Gastroesophageal sphincter (tissue), 4 donors: ENCODE measurements at places on chromosomes 2 and 18.

DNA sequence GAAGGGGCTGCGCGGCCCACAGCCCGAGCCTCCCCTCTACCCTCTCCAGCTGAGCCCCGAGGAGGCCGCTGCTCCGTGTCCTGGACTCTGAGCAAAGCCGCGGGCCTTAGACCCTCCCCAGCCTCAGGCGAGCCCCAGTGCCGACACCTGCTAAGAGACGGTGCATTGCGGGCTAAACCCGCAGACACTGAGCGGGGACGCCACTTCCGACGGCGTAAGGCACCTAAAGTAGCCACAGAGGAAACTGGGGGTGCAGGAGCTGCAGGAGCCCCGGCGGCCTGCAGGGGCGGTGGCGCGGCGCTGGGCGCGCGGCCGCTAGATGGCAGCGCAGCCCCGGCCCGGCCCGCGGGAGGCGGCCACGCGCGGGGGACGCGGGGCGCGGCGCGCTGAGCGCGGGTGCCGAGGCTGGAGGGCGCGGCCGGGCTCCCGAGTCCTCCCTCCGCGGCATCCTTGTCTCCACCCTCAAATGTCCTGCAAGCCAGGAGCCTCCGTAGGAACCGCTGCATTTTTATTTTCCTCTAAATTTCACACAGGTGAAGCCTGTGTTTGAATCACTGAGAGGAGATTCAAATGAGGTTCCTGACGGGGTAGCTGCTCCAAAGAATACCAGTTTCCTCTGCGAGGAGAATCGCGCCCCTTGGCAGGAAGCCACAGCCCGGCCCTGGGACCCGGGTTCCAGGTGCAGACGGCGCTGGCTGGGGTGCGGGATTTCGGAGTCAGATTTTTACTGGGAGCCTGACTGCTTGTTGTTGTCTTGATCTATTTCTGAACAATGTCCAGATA lies 650.5 kb downstream of the GALR1 start:
- ATAC-seq, result peak; percentile 88

- no peak for ATAC-seq
These were observed 207.1 kb downstream of the ACKR3 start for GRCh38 chr2:236776695-236777251.

- ATAC-seq, result peak; percentile 71
These were observed 919 bp upstream of the CYP1B1 start for GRCh38 chr2:38076710-38077430.

- ATAC-seq, result no peak
These were observed 23.6 kb downstream of the COX7A2L start for GRCh38 chr2:42337356-42337820.

DNA sequence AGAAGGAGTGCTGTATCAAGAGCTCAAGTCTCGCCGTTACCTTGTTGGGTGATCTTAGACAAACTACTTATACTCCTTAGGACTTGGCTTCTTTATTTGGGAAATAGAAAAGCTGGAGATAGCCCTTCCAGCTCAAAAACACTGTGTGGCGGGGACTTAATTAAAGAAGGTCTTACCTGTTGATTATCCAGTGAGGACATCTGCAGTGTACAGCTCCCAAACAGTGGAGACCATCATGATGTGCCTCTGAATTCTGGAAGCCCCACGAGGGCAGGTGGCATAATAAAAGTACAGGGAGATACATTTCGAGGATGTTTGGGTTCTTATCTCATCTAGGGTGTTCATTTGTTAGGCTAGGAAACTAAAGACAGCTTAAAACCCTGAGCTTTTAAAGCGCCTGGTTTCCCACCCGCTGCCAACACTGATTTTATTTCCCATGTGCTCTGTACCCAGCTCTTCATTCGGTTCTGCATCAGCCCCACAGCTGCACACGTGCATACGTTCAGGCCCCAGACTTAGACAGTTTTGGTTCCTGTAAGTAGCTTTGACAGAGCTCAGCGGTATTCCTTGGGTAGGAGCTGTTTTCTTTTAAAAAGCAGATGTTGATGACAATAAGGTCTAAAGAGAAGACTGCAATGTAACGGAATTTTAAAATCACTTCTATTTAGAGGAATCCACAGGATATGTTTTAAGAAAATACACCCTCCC lies 80.5 kb upstream of the SIX2 start:
- ATAC-seq, result no peak

- ATAC-seq, result no peak
These were observed 602.8 kb upstream of the SOX11 start for GRCh38 chr2:5089409-5089808.

DNA sequence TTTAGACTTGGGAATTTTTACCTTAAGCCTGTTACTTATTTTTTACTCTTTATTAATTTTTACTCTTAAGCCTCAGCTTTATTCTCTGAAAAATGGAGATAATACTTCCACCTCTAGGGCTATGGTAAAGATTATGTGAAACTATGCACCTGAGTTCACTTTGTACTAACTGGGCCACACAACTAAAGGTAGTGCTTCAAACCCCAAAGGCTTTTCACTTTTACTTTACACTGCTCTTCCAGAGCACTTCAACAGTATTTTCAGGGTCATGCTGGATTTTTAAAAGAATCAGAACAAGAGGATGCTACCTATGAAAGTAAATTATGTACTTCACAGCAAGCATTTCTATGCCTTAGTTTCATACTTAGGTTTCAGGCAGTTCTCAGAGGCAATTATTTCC lies 27.8 kb downstream of the MEX3C start:
- ATAC-seq, result no peak

GRCh38 chr2:151238527-151239487 lies 22.9 kb downstream of the RBM43 start:
- ATAC-seq, result peak; percentile 83

DNA sequence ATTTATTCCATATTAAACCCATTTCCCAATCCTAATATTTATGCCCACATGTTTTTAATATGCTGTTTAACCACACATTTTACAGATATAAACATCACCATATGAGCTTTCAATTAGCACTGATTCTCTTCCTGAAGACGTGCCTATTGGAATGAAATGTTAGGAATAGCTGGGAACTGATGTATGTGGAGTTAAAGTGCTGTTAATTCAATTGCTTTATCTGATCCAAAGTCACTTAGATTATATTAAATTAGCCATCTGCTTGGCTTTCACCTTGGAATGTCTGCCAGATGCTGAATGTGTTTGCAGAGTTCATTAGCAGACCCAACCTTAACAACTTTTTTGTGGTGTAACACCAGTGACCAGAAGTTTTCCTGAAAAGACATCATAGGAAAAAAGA lies 942.9 kb upstream of the KLHL29 start:
- no peak for ATAC-seq
